ENCODE measurements at places on chromosomes 6 and 20.

GRCh38 chr6:134317471-134318131, at the start of gene SGK1:
Gene SGK1 (minus strand): TSS chr6:134318112. CDS start chr6:134317460, 652 bp downstream.
- DNase-seq = peak; percentile 72

DNA sequence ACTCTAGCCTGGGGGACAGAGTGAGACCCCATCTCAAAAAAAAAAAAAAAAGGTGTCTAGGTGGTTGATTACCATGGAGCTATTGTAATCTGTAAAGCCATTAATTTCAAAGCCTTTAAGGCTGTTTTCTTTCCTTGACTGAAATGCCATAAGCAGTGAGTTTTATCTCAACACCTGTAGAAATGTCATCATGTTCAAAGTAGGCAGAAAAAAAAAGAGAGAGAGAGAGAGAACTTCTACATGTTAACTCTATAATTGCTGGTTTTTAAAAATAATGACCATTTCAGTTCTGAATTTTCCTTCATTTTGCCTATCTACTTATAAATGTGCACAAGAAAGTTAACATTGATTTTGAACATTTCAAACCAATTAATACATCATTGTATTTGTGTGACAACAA, 29.7 kb upstream of the POLR1H start:
- DNase-seq = no peak

GRCh38 chr6:25215881-25216280, 63.3 kb upstream of the CARMIL1 start:
- DNase-seq = peak; percentile 30

DNA sequence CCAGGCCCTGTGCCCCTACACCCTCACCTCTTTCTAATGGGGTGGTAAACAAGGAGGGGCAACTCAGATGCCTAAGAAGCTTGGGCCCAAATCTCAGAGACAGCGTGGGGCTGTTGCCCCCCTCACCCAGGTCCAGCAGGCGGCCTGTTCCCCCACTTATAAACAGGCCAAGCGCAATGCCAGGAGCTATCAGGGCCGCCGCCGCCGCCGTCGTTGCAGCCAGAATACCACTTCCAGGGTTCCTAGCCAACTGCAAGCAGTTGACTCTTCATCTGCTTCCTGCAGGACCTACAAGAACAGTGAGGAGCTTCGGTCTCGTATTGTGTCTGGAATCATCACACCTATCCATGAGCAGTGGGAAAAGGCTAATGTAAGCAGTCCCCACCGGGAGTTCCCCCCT, 16.4 kb downstream of the PSMF1 start:
- DNase-seq = no peak

- no peak for DNase-seq
Observed at GRCh38 chr6:43738267-43738676, 31.7 kb upstream of the VEGFA start.

DNA sequence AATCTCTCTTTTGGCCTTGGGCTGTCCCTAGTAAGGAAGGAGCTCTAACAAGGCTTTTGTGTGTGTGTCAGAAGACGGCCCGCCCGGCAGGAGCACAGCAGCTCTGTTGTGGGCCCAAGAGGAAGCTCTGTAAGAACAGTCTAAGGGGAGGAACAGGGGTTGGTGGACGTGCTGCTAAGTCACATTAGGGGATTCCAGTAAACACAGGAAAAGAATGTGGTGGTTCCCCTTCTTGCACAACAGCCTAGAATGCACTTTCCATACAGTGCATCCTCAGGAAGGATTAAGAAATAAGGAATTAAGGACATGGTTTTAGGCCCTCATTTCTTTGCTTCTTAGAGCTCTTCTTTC, 114.5 kb downstream of the RNF144B start:
- DNase-seq = peak; percentile 92

- no peak for DNase-seq
Observed at GRCh38 chr20:51935003-51935358, 132.7 kb upstream of the SALL4 start.

- no peak for DNase-seq
Observed at GRCh38 chr6:3380344-3381232, 76.3 kb downstream of the SLC22A23 start.

DNA sequence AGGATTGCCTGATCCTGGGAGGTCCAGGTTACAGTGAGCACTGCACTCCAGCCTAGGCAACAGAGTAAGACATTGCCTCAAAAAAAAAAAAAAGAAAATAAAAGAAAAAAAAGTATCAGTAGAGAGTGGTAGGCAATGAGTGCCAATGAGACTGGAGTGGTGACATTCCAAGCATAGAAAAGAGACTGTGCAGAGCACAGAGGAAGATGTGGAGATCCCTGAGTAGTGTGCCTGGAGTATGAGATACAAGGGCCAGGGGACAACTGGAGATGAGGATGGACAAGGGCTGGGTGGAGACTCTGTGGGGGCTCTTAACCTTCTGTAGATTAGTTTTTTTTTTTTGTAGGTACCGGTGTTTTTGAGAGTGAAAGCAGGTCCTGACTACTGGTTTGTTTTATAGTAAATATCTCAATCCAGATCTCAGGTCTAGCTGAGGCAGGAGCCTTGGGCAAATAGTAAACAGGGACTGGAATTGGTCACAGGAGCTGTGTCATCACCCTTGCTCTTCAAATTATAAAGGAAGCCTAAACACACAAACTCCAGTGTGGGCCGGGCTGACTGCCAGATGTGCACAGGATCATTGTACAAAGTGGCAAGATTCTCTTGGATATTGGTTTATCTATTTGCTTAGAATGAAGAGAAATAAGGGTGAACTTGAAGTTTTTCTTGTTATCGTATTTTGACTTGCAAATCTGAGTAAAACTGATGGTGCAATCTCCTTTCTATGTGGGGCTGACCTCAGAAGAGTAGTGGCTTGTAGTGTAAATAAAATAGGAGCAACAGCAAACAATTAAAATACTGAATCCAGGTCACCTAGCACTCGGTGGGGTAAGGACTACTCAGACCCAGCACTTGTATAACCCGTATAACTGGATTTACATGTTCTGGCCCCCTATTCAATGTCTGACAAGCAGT, 144.9 kb downstream of the SOX4 start:
- DNase-seq = no peak

- DNase-seq = peak; percentile 18
Observed at GRCh38 chr6:156720691-156721685, 56.2 kb upstream of the ARID1B start.

DNA sequence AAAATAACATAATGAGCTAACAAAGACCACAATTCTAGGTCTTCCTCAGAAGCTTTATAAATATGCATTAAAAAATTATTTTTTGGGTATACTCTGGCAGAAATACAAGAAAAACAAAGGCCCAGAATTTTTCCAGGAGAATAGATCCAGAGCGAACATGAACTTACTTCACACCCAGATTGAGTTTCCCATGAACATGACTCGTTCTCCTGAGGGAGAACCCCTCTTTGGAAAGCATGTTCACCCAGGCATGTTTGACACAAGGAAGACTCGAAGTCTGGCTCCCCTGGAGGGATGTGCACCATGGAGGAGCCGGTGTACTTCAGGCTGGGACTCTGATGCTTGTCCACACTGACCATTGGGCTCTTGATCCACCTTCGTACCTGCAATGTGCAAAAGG, 56.1 kb downstream of the SGK1 start:
- no peak for DNase-seq

GRCh38 chr6:92648364-92649086, 770.8 kb downstream of the EPHA7 start:
- no peak for DNase-seq

DNA sequence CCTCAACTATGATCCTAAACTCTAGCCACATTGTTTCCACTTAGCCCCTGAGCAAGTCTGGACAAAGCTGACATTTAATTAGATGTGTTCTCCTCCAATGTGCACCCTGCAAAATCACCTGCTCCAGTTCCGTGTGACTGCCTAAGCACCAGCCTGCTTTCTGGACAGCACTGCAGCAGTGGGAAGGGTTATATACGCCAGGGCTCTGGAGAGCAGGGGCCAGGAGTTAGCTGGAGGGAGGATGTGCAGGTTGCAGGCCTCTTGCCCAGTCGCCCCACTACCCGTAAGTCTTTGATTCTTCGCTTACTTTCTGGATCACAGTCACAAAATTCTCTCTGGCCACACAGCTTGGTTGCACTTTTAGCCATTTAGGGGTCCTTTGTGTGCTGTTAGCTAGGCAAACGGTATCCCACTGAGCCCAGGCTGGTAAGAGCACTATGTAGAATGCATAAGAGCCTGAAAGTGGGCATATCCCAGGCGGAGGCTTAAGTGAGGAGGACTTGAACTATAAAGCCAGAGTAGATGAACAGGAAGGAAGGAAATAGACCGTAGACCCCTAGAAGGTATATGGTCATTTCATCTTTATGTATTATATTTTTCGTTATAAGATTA, 10.7 kb upstream of the PLEKHG1 start:
- DNase-seq = no peak

- DNase-seq = no peak
Observed at GRCh38 chr6:33329058-33329457, 11.5 kb upstream of the ZBTB22 start.

DNA sequence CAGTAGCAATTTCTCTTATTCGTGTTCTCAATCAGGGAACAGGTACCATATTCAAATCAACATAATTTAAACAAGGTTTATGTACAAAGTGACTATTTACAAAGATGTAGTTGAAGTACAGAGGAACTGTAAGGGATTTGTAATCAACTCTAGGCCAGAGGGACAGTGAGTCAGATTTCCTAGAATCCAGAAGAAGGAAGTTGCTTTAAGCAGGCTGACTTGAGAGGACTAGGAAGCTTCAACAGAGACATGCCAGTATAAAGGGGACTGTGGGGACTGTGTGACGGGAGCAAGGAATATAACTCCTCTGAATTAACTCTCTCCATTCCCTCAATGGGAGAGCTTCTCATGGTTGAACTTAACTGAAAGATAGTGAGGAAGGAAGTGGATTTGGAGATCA, 427.4 kb upstream of the JAG1 start:
- DNase-seq = peak; percentile 60

DNA sequence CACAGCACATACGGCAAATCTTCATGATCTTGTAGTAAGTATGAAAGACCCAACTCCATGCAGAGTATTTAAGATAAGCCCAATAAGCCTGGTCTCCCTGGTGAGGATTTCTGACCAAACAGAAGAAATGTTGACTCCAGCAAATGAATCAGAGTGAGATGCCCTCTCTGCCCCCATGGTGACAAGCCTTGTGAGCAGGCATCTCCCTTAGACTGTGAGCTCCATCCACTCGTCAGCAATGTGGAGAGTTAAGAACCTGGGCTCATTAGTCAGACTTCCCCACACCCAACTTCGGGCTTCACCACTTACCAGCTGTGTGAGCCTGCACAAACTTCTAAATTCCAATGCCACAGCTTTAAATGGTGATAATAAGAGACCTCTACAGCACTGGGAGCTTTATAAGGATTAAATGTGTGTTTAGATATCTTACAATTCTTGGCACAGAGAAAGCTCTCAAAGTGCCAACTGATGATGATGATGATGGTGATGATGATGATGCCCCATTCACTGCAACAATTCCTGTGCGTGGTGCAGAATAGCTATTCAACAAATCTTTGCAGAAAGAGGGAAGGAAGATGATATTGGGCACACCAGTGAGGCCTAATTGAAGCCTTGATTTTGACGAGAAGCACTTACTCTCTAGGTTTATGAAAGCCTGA, 253.4 kb upstream of the TAB2 start:
- no peak for DNase-seq

DNA sequence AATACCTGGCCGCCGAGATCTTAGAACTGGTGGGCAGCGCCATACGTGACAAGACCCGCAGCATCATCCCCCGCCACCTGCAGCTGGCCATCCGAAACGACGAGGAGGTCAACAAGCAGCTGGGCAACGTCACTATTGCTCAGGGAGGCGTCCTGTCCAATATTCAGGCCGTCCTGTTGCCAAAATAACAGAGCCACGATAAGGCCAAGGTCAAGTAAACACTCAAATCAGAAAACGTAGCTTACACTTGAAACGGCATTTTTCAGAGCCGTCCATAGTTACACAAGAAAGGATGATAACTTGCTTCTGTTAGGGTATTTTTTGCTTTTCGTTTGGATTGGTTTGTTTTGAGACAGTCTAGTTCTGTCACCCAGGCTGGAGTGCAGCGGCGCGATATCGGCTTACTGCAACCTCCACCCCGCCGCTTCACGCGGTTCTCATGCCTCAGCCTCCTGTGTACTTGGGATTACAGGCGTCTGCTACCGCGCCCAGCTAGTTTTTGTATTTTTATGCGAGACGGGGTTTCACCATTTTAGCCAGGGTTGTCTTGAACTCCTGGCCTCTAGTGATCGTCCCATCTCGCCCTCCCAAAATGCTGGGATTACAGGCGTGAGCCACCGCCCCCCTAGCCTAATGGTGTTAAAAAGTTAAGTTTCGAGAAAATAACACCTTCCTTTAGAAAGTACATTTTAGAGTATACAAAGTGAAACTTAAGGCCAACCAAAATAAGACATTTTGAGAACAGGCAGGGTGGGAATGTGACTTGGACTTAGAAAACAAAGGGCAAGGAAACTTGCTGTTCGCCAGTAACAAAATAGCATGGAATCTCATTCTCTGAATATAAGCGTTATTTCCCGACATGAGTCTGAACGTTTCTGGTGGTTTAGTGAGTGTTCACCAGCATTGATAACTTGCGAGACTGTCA, 42.8 kb upstream of the HFE start:
- DNase-seq = no peak

GRCh38 chr6:106114492-106114891, 28.4 kb downstream of the PRDM1 start:
- DNase-seq = no peak

DNA sequence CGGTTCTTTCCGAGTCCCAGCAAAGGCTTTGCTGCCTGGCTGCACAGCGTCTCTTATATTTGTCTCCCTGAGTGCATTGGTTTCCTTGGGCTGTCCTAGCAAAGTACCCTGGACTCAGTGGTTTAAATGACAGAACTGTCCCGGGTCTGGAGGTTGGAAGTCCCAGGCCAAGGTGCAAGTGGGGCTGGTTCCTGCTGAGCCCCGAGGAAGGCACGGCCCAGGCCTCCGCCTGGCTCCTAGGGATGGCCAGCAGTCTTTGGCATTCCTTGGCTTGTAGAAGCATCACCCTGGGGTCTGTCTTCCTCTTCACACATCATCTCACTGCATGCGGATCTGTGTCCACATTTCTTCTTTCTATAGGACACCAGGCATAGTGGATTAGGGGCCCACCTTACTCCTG, 64.8 kb upstream of the QKI start:
- DNase-seq = no peak

DNA sequence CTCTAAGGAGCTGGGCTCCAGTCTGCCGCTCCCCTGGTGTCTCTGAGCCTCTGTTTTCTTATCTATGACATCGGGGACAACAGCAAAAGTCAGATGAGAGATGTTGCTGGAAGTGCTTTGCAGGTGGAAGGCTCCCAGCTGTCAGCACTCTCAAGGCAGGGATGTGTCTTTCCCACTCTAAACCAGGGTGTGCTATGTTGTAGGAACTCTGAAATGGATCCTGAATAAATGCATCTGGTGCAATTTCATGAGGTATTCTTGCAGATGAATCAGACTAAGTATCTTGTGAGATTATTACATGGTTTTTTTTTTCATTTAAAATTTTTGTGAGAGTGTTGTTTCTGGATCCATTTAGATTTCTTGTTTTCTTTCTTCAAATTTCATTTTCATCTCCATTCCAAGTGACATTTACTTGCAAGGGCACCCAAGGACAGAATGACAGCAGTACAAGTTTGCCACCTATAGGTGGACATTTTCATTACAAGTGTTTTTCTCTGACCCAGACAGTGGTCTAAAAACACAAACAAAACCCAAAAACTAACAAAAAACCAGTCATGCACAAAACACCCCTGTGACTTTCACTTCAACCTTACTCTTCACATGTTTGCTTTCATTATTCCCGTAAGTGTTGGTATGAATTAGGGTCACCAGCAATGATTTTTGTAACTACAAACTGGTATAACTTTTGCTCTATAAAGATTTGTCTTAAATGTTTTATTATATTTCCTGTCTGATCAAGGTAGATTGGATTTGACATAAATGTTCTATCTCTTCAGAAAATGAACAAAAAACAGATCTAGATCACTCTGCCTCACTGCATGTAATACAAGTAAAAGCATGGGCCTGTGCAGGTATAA, 14.7 kb upstream of the SIM1 start:
- peak; percentile 71 for DNase-seq
